CD4-positive, alpha-beta T cell treated with Interleukin-17A for 1 hour (primary cell): ENCODE measurements at places on chromosomes 12 and 14.
A peak's percentile ranks its signal among the peaks of the same experiment; 100 is the strongest.

DNA sequence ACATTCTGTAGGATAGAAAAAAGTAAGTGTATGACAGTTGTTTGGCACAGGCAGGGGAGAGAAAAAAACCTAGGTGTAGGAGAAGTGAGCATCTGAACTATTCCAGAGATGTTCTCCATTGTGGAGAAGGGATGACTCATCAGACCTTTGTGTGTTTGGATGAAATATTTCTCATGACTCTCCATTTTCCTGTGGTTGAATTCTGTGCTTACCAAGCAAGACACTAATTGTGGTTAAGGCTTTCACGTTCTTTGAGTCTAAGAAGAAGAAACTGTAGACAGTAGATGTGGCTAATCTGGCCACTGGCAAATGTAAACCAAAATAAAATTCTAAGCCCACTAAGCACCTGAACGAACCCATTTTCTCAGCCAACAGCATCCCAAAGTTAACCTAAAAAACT lies 107.9 kb upstream of the GZMB start:
- DNase-seq = no peak

- no peak for DNase-seq
Measured at GRCh38 chr12:3304436-3305165, 186.4 kb upstream of the PRMT8 start.

GRCh38 chr14:20458031-20458789 lies 3.0 kb downstream of the PIP4P1 start:
- no peak for DNase-seq

GRCh38 chr14:99633918-99634317 lies 11.0 kb upstream of the HHIPL1 start:
- DNase-seq = no peak

DNA sequence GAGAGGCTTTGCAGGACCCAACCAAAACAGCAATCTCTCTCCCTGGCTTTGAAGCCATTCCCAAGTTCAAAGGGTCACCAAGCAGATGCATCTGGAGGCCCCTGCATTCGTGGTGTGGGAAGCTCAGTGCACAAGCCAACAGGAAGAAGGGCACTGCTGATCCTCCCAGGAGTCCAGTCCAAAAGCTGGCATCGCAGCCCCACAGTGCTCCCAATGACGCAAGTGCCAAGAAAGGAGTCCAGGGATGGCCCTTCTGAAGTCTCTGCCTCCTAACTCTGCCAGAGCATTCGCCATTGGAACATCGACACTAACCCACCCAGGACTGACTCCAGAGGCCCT lies 25.1 kb downstream of the PXN start:
- DNase-seq = no peak

- peak; percentile 35 for DNase-seq
Measured at GRCh38 chr12:118136559-118137003, 657 bp downstream of the PEBP1 start.

- no peak for DNase-seq
Measured at GRCh38 chr12:55718015-55718414, 2.2 kb downstream of the BLOC1S1 start.

DNA sequence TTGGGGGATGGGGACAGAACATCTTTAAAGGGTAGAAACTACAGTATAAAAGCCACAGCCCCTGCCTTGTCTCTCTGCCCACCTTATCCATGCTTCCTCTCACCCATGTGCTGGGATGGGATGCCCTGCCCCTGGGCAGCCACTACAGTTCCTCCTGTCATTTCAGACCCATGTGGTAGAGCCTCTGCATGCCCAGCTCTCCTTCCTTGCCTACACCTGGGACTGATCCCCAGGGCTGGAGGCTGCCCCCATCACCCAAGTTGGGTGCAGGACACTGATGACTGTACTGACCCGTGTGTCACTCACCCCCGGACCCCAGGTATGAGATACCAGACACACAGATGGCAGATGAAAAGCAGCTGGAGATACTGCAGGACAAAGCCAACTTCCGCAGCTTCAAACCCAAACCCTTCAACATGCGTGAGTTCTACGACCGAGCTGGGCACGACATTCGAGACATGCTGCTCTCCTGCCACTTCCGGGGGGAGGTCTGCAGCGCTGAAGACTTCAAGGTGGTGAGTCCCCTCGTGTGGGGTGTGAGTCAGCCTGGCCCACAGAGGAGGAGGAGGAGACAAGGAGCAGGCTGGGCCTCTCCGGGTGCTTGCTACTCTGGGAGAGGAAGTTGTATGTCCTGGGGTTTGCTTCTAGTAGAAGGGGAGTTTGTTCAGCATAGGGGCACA lies 2.2 kb downstream of the ASIC1 start:
- DNase-seq = no peak

DNA sequence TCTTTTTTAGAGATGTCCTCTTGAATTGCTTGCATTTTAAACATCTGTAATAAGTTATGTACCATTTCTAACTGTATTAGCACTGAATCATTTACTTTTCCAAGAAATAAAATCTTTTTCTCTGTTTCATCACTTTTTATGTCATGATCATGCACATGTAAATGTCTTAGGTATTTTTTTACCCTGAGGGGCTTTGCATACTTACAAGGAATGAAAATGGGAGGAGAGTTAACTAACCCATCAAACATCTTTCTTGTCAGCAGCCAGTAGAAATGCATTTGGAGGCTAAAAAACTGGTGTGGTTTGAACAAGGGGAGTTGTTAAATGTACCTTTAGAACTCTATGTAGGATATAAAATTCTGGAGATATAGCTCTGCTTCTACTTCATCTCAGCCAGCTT lies 1080.3 kb downstream of the GALC start:
- no peak for DNase-seq

DNA sequence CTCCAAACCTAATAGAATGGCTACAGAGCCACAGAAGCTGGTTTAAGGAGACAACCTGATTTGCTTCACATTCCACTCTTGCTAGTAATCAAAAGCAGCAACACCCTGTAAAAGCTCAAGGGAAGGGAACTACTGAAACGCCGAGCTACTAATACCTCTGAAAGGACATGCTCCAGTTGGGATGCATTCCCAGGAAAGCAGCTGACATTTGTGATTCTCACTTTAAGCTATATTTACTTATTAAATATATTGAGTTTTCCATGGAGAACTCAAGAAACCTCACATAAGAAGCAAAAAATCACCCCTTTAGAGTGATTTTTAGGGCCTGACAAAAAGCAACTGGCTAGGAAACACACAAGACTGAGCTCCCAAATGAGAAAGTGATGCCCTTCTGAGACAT lies 1073.0 kb upstream of the FLRT2 start:
- DNase-seq = no peak

GRCh38 chr12:38906482-38907200 lies 1.2 kb upstream of the CPNE8 start:
- DNase-seq = peak; percentile 72

DNA sequence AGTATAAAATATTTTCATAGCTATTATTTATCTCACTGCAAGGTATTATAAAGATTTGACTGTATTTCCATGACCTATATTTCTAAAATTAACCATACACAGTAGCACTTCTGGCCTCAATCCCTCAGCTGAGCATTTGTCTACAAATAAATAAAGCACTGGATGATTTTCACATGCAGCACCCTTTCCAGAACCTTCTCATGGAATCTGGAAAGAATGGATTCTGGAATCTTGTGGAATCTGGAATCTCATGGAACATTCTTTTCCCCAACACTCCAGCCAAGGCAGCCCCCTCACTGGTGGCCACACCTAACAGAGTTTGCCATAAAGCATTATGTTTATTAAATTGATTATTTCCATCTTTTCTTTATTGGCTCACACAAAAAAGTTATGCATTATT lies 199.2 kb downstream of the MSRB3 start:
- DNase-seq = no peak

DNA sequence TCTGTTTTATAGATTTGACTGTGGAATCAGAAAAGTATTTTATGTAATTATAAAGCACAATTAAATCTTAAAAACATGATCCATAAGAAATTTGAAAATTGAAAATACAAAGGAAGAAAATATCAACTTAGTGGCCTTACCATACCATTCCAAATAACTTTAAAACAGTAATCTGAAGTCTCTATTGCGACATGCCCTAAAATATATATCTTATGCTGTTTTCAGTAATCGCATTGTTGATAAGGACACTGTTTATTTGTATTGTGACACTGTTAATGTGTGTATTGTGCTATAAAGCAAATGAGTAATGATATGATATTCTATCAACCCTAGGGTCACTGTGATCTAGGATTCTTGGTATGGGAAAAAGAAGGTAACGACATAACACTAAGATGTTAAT lies 7.0 kb downstream of the KLHL28 start:
- no peak for DNase-seq

- no peak for DNase-seq
Measured at GRCh38 chr14:32370714-32371113, 41.6 kb downstream of the AKAP6 start.

DNA sequence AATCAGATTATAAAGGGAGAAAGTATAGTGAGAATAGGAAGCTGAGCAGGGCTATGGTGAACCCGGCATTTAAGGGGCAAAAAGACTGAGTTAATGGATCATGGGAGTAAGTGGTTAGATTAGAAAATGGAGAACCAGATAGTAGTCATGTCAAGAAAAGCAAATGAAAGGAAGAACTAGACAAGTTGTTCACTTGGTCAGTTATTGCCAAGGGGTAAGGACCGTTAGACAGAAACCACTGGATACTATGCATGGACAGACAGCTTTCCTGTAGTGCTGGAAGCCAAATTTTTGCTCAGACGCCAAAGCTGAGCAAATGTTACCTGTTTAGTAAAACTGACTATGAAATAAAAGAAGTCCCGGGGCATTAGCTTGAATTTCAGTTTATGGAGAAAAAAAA lies 3.8 kb downstream of the LIMA1 start:
- no peak for DNase-seq

DNA sequence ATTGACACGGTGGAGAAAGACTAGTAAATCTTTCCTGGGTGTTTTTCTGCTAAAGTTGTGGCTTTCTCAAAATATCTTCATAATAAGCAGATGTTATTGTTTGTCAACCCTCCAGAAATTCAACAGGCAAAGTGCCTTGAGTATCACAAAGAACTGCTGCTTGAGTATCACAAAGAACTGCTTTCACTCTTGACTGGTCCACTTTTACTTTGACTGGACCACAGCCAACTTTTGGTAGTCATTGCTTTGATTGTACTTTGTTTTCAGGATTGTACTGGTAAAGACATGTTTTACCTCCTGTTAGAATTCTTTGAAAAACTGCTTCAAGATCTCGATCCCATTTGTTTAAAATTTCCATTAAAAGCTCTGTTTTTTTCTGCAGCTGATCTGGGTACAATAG lies 62.6 kb downstream of the PDZRN4 start:
- no peak for DNase-seq

- peak; percentile 41 for DNase-seq
Measured at GRCh38 chr12:50057000-50057841, at the start of gene ASIC1. TSS of gene ASIC1 (plus strand) at chr12:50057596. CDS start at chr12:50058767, 1,171 bp downstream.

GRCh38 chr12:5768581-5769196 lies 176.4 kb downstream of the ANO2 start:
- no peak for DNase-seq

- no peak for DNase-seq
Measured at GRCh38 chr12:20863056-20863455, 52.6 kb downstream of the SLCO1B3 start.

- DNase-seq = no peak
Measured at GRCh38 chr12:18250313-18250916, 10.9 kb upstream of the PIK3C2G start.

DNA sequence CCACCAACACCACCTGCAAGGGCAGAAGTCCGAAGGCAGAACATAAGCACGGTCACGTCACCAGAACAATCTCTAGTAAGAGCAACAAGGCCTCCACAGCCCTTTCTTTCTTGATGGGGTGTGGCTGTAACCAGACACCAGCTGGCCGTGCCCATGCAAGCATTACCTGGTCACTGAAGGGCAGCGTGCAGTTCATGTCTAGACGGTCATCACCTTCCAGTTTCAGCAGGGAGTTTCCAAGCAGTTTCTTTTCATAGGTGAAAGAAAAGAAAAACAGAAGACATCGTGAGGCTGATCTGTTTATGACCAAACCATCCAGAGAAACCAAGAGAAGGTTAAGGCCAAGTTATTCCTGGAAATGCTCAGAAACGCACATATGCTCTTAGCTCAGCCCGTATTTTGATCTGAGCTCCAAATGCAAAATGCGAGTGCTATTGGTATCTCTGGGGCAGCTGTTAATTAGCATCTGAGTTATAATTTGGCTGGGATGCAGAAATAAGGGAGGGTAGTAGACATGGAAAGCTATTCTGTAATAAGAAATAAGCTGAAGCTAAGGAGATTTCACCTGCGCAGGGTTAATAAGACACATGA lies 42.5 kb downstream of the PRKAB1 start:
- DNase-seq = no peak

DNA sequence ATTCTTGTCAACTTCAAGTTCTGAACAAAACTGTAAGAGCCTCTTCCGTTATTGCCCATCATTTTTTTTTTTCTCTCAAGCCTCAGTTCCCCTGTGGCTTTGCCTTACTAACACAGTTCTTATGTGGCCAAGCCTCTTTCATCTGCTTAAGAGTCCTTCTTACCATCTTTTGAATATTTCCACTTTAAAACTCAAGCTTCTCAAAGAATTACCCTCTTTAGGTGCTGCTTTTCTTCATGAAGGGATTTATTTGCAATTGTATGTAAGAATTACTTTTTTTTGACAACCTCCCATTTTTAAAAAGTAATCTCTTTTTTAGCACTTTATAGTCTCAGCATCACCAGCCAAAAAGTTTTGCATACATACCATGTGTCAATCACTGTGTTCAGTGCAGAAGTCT lies 240.2 kb upstream of the RMST start:
- DNase-seq = no peak

- DNase-seq = peak; percentile 72
Measured at GRCh38 chr14:105537580-105538474, 11.4 kb downstream of the TMEM121 start.

DNA sequence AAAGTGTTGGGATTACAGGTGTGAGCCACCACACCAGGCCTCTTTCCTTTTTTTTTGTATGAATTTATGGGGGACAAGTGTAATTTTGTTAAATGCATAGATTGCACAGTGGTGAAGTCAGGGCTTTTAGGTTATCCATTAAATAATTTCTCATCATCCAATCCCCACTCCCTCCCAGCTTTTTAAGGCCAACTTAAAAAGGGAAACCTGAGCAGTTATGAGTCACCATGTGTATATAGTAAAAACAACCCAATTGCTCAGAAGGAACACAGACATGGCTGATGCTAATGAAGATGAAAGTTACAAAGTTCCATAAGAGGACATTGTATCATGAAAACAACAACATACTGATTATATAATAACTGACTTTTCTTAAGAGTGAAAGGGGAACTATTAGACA lies 25.6 kb upstream of the ARID2 start:
- DNase-seq = no peak

GRCh38 chr12:101927036-101927435 lies 49.7 kb downstream of the DRAM1 start:
- DNase-seq = no peak

GRCh38 chr14:55038708-55039107 lies 11.7 kb downstream of the SOCS4 start:
- DNase-seq = no peak
